ENCODE measurements at places on chromosomes 3 and 15. TPM values are rescaled to one million over a fixed set of nuclear protein-coding genes. Genes with fewer than 3 reads are reported as not detected.

The FOXB1 gene
- total RNA-seq, result not detected

The SLC9C1 gene
- not detected for total RNA-seq

The COL6A6 gene
- total RNA-seq, result not detected

The DUOXA2 gene
- not detected for total RNA-seq

The NCK1 gene
- 27.8 TPM for total RNA-seq

The PARP15 gene
- not detected for total RNA-seq

The SPSB4 gene
- total RNA-seq, result not detected

The SEMA3G gene
- total RNA-seq, result 0.10 TPM

The HHLA2 gene
- 0.12 TPM for total RNA-seq

The CLDN18 gene
- total RNA-seq, result not detected

The KLHL6 gene
- total RNA-seq, result not detected

The SV2B gene
- total RNA-seq, result 0.02 TPM

The CAMK2N2 gene
- 1.5 TPM for total RNA-seq

The KLHL40 gene
- total RNA-seq, result not detected

The CCDC50 gene
- total RNA-seq, result 25.0 TPM

The ANKUB1 gene
- total RNA-seq, result not detected

The IL12A gene
- total RNA-seq, result 1.2 TPM

The P3H2 gene
- 44.6 TPM for total RNA-seq

The ATP13A5 gene
- not detected for total RNA-seq

The SKOR1 gene
- 0.03 TPM for total RNA-seq

The ZNF860 gene
- 1.4 TPM for total RNA-seq

The SLC12A1 gene
- total RNA-seq, result not detected

The ADGRG7 gene
- total RNA-seq, result not detected

The DYNC1LI1 gene
- total RNA-seq, result 36.8 TPM

The VGLL3 gene
- total RNA-seq, result 10.3 TPM

The PRSS50 gene
- total RNA-seq, result not detected

The PLD1 gene
- 7.2 TPM for total RNA-seq

The CKMT1B gene
- total RNA-seq, result 7.6 TPM

The TRPM1 gene
- not detected for total RNA-seq

The ROPN1 gene
- not detected for total RNA-seq

The CFAP91 gene
- not detected for total RNA-seq

The TRH gene
- total RNA-seq, result not detected

The HOMER2 gene
- 11.5 TPM for total RNA-seq

The SENP2 gene
- 16.5 TPM for total RNA-seq

The PCSK6 gene
- 11.4 TPM for total RNA-seq

The GYG1 gene
- 35.5 TPM for total RNA-seq

The CYP1A1 gene
- 2.0 TPM for total RNA-seq

The GALNT15 gene
- 0.03 TPM for total RNA-seq

The POTEB gene
- total RNA-seq, result not detected

The CYP8B1 gene
- total RNA-seq, result not detected

The IMPG2 gene
- total RNA-seq, result not detected

The TMEM212 gene
- not detected for total RNA-seq

The SSR3 gene
- total RNA-seq, result 194 TPM

The PP2D1 gene
- total RNA-seq, result not detected

The PLSCR5 gene
- total RNA-seq, result not detected

The CHRNA7 gene
- 4.0 TPM for total RNA-seq

The DLL4 gene
- 0.62 TPM for total RNA-seq

The FETUB gene
- total RNA-seq, result 0.05 TPM

The LXN gene
- total RNA-seq, result 68.9 TPM

The ALDH1A2 gene
- total RNA-seq, result 0.19 TPM

The TCAIM gene
- total RNA-seq, result 7.9 TPM

The LRRC31 gene
- not detected for total RNA-seq

The TMC3 gene
- not detected for total RNA-seq

All from A549 treated with CpdA at 1 μM for 4 hours (cell line).